ENCODE measurements at places on chromosomes 6 and 20.

DNA sequence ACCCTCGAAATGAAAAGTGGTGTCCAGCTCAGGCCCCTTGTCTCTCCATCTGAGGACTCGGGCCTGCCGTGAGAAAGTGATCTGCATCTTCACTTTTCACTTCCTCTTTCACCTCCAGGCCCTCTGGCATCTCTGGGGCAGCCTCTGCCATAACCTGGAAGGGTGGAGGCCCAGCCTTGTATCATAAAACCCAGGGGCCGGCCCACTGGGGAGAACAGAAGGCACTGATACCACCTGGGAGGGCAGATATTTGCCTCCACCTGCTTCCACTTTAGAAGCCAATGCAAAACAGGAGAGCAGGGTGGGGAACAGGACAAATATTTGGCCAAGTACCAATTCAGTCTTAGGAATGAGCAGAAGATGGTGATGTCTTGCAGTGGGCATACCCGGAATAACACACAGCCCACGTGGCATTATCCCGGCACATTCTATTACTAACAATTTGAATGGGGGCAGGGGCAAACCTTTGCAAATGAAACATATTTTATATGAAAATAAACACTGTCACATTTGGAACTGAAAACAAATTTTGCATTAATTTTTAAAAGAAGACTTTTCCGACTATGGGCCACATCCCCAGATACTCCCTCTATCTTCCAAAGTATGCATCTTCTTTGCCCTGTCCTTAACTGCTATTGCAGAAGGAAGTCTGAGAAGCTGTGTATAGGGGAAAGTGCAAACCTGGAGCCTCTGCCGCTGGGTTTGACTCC, 69.2 kb upstream of the TBC1D7 start:
- DNase-seq, result peak; percentile 13

- DNase-seq, result no peak
These were observed 773.4 kb downstream of the KIF16B start for GRCh38 chr20:15799871-15800270.

DNA sequence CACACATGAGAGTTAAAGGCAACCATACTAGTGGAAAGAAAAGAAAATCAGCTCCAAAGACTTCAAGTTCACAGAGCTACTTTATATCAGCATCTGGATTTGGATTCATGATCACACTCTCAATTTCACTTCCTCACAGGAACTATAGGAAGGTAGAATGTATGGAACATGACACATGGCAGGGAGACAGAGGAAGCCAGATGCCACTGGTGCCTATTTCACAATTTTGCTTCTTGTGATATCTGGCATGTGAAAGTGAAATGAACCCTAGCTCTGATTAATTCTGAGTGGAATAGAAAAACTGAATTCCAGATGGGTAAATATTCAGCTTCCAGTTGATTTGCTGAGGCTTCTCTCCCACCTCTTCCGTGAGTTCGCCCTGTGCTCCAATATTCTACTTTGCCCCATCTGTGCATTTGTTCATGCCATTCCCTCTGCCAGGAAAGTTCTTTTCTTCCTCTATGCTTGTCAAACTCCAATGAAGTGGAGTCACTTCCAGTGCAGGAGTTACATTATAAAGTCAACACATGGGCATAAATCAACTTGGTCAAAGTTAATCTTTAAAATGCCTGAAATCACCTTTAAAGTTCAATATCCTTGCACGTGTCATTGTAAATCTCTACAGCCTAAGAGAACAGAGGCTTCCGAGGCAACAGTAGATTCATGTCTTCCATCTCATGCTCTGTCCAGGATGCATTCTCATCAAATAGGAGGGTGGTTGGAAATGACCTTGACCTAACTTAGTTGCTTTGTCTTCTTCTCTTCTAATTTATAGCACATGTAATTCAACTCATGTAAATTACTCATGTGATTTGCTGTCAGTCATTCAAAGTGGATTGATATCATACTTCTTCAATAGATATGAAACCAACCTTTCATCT, 275.3 kb downstream of the HIVEP2 start:
- no peak for DNase-seq

- DNase-seq, result peak; percentile 27
These were observed 20.7 kb downstream of the DYNLRB1 start for GRCh38 chr20:34536798-34537394.

DNA sequence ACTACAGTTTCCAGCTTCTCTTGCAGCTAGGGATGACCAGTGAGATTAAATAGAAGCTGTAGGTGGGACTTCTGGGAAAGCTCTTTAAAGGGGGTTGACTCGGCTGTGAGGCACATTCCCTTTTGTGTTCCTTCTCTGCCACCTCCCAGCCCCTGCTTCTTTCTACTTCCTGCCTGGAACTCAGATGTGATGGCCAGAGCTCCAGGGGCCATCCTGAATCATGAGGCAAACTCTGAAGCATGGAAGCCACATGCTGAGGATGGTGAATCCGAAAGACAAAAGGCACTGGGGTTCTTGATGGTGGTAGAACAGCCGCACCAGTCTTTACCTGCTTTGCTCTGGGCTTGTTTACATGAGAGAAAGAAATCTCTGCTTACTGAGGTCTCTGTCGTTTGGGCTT, 9.1 kb downstream of the CEBPB start:
- DNase-seq, result no peak

GRCh38 chr20:57907131-57908000, 197.6 kb upstream of the PMEPA1 start:
- no peak for DNase-seq

GRCh38 chr6:151018046-151018445, 152.5 kb downstream of the MTHFD1L start:
- DNase-seq, result no peak

GRCh38 chr20:18985551-18985950, 172.0 kb downstream of the SCP2D1 start:
- no peak for DNase-seq
